HCEC 1CT (cell line): ENCODE measurements at places on chromosomes 7 and 10.

DNA sequence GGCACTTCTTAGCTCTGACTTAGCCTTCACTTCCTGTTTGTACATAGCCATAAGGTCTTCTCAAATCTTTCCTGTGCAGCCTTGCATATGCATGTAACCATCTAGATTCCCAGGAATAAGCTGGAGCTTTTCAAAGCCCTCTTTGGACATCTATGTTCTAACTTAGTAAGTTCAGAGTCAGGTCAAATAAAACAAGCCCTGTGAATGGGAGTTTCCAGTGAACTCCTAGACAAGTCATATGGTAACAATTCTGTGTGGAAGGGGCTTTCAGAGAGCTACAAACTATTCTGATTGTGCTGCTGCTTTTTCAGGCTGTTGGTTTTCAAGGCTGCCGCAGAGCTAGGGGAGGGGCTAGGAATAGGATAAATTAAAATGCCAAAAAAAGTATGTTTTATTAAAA lies 208.4 kb upstream of the AKR1E2 start:
- DNase-seq, result no peak

DNA sequence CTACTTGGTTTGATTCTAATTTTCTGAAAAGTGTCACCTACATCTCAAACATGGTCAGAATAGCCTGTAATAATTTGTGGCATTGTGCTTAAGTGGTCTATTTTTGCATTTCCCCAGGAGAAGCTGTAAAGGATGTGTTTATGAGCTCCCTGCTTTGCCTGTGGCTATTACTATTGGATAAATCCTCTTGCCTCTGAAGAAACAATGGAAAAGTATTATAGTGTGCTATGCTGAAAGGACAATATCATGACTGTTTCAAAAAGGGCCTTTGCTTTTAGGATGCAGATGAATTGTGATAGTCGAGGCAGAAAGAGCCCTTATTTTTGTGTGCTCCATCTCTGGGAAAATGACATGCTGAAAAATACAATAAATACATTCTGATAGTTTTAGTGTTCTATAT lies 94.1 kb upstream of the ARMC3 start:
- DNase-seq, result no peak

DNA sequence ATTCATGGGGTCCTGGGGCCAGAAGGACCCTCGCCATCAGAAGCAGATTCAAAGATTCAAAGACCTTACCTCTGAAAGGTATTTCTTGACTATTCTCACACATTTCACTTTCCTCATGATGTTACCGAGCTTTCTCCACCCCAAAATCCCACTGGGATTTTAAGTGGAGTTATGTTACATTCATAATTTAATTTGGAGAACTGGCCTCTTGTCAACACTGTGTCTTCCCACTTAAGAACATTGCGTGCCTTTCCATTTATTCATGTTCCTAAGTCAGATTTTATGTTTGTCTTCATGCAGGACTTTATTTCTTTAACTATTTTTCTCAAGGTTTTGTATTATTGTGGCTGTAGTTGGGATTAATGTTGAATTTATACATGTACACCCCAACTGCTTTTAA lies 123.5 kb upstream of the BMPER start:
- no peak for DNase-seq

DNA sequence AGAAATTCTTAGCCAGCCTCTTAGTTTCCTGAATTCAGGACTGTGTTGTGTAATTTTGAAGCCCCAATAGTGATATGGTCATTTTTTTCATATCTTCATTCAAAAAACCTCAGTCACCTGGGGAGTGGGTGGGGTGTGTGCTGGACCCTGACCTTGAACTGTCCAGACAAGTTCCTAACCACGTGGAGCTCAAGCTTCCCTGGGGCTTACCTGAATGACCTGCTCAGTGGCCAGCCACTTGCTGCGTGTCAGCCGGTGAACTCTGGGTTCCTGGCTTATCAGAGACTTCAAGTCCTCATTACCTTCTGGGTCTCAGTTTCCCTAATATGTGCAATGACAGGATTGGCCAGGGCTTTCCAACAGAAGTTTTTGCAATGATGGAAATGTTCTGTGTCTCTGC lies 27.1 kb downstream of the MGMT start:
- no peak for DNase-seq

- peak; percentile 84 for DNase-seq
Observed at GRCh38 chr7:55086413-55087201, 67.8 kb downstream of the EGFR start.

GRCh38 chr10:117662126-117662525 lies 119.6 kb downstream of the EMX2 start:
- DNase-seq, result no peak

DNA sequence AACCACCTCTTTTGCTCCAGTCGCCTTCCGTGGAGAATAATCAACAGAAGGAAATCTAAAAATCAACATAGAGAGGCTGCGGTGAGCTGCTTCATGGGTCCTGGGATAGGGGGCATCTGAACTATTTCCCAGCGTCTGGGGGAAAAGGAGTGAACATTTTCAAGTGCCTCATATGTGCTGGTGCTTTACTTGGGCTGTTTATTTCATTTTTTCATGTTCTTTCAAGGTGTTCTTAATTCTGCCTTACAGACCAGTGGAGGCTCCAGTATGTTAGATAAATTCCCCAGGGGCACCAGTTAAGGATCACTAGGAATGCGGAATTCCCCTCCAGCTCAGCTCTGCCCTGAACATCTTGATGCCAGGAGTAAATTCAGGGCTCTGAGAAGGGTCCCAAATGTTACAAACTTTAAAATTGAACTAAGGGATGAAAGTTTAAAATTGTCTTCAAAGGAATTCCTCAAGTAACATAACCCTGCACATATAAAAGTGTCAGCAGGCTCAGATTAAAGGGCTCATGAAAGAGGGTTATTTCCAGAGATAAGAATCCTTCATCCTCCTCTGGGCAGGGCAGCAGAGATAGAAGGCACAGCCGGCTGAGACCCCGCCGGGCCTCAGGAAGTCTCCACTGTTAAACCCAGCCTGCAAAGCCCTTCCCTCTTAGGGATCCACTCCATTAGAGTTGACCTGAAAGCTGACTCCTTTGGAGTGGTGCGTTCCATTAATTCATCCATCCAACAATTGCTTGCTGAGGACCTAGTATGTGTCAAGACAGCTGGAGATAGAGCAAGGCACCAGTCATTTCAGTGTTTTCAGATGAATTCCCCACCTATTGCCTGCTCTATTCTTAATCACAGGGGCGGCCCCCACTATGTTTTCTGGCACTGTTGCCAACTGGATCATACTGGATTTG lies 345.8 kb downstream of the KCNMA1 start:
- no peak for DNase-seq

GRCh38 chr7:158286210-158286609 lies 301.4 kb downstream of the PTPRN2 start:
- DNase-seq, result no peak

DNA sequence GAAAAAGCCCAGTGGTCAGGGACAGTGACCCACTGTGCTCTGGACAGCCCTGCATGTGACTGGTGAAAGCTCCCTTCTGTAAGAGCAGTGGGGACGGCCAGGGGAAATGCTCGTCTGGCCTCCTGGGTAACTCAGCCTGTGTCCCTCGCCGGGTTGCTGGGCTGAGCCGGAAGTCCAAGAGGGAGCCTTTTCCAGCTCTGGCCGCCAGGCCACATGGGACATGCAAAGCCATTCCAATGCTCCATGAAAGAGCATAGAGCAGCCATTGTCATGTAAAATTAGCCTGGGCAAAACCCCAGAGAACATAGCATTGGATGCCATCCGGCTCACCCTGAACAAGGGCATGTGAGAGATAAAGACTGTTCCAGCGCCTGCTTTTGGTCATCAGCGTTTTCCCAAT lies 64.9 kb upstream of the ADRB1 start:
- no peak for DNase-seq
